ENCODE measurements at places on chromosomes 3 and 15. TPM values are rescaled to one million over a fixed set of nuclear protein-coding genes. Genes with fewer than 3 reads are reported as not detected.

Gene CELSR3
- total RNA-seq, result 3.4 TPM

- DNase-seq, result no peak
- no peak overlapping the region for H3K27ac ChIP-seq
- H3K4me1 ChIP-seq, result no peaks in the 10 kb centered on the region
- no peaks in the 10 kb centered on the region for H3K36me3 ChIP-seq
- H3K4me3 ChIP-seq, result no peak overlapping the region
Measured at GRCh38 chr15:42133886-42134502, 22.4 kb downstream of the PLA2G4F start.

DNA sequence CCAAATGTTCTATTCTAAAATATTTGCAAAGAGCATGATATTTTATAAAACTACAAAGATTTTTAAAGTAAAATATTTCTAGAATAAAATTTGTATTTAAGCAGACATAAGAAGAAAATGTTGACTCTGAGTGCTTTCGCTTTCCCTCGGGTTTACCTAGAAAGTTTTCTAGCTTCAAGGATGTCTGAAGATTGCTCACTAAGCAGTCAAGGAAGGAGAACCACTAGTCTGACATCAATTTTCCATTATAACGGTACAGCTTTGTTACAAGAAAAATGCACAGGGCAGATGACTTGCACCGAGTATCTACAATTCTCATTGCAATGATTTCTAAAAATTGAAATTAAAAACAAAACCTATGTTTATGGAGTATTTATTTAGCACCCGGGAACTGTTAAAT lies 14.2 kb downstream of the GPR15 start:
- H3K27ac ChIP-seq, result no peak overlapping the region
- H3K4me1 ChIP-seq, result no peaks in the 10 kb centered on the region
- no peaks in the 10 kb centered on the region for H3K27me3 ChIP-seq
- no peaks in the 10 kb centered on the region for H3K36me3 ChIP-seq
- H3K4me3 ChIP-seq, result no peak overlapping the region

Gene GOLGA6L7
- not detected for total RNA-seq

DNA sequence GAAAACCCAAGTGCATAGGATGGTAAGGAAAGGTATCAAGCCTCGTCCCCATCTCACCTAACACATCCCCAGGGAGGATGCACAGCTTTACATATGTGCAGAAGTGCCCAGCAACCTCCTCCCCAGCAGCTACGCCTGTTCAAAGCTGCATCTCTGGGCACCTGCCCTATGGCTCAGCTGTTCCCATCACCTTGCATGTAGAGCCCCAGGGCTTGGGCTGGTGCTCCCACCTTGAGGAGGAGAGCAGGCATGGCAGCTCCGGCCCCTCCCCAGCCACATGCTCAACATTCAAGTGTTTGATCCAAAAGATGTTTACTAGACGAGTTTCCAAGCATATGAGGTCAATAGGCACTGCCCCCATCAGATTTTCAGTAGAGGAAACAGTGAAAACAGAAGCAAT lies 173.5 kb downstream of the ATP10A start:
- H3K27ac ChIP-seq, result no peak overlapping the region
- H3K4me3 ChIP-seq, result no peak overlapping the region
- H3K27me3 ChIP-seq, result no peaks in the 10 kb centered on the region
- peak; percentile 4 for DNase-seq
- no peaks in the 10 kb centered on the region for H3K4me1 ChIP-seq

Gene ATP8B4
- 34.9 TPM for total RNA-seq

Gene SNX22
- total RNA-seq, result not detected

GRCh38 chr3:129619726-129620162 lies 13.3 kb upstream of the PLXND1 start:
- no peak for DNase-seq
- H3K4me1 ChIP-seq, result peaks cover 13% of the 10 kb centered on the region
- H3K4me3 ChIP-seq, result no peak overlapping the region
- no peaks in the 10 kb centered on the region for H3K36me3 ChIP-seq
- H3K27me3 ChIP-seq, result no peaks in the 10 kb centered on the region

DNA sequence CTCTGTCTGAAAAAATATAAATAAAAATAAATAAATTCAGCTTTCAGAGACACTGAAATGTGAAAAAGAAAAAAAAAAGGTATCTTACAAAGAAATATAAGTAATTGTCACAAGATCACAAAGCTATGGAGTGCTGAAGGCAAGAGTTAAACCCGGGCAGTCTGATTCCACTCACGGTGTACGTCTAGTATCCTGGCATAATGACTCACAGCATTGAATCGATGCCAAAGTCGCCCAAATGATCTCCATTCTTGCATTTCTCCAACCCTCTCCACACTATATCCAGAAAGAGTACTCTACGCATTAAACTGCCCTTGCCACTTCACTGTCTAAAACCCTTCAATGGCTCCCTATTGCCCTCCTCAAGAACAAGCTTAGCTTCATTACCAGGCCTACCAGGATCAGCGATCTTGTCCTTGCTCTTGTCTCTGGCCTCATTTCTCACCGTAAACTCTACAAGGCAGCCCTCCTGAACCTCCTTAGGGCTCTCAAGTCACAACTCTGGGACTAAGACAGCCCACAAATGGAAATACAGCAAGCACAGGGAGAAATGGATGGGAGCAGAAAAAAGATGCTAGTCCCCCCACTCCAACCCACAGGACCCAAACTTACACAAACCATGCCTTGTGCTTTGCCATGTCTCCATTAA lies 7.7 kb downstream of the SUCLG2 start:
- H3K36me3 ChIP-seq, result no peaks in the 10 kb centered on the region
- H3K4me3 ChIP-seq, result no peak overlapping the region
- H3K27ac ChIP-seq, result no peak overlapping the region
- H3K27me3 ChIP-seq, result no peaks in the 10 kb centered on the region
- no peak for DNase-seq

GRCh38 chr3:55579496-55579895 lies 92.4 kb upstream of the WNT5A start:
- no peaks in the 10 kb centered on the region for H3K27me3 ChIP-seq
- H3K4me3 ChIP-seq, result no peak overlapping the region
- peak overlapping the region; percentile 50 for H3K27ac ChIP-seq
- H3K36me3 ChIP-seq, result no peaks in the 10 kb centered on the region
- peaks cover 4% of the 10 kb centered on the region for H3K4me1 ChIP-seq

GRCh38 chr3:25907081-25907480 lies 117.2 kb downstream of the OXSM start:
- no peaks in the 10 kb centered on the region for H3K4me1 ChIP-seq
- no peaks in the 10 kb centered on the region for H3K36me3 ChIP-seq
- H3K27ac ChIP-seq, result no peak overlapping the region
- DNase-seq, result no peak
- H3K4me3 ChIP-seq, result no peak overlapping the region
- H3K27me3 ChIP-seq, result no peaks in the 10 kb centered on the region

- H3K27ac ChIP-seq, result no peak overlapping the region
- no peaks in the 10 kb centered on the region for H3K4me1 ChIP-seq
- no peak overlapping the region for H3K4me3 ChIP-seq
Measured at GRCh38 chr3:44992555-44993470, 16.8 kb downstream of the EXOSC7 start.

DNA sequence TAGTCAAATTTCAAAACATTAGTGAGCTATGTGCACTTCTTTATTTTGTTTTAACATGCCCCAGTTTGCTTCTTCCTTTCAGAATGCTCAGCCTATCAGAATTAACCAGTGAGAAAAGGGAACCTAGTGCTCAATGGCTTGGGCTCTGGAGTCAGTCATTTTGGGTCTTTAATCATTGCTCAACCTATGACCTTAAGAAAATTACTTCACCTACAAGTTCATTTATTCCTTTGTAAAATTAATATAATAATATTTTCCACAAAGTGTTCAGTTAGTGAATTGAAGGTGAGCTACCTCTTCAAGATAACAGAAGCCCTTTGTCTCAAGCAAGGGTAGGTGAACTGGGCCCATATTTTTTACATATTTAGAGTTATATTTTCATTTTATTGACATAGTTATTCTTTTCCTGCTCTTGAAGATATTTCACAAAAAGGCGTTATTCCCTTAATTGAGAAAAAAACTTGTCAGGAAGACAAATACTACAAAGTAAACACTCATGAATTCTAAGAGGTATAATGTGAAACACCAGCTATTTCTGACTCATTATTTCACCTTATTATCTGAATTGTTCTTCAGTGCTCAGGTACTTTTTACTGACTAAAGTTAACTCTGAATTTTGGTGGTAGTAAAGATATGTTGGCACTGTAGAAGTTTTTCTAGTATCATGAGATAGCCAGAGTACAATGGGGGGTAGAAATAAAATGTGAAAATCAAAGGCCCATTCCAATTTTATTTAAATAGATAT lies 415.5 kb downstream of the NAALADL2 start:
- H3K36me3 ChIP-seq, result no peaks in the 10 kb centered on the region
- no peaks in the 10 kb centered on the region for H3K27me3 ChIP-seq
- H3K4me3 ChIP-seq, result no peak overlapping the region
- H3K4me1 ChIP-seq, result no peaks in the 10 kb centered on the region
- DNase-seq, result no peak

- H3K27ac ChIP-seq, result no peak overlapping the region
- H3K36me3 ChIP-seq, result no peaks in the 10 kb centered on the region
- no peak overlapping the region for H3K4me3 ChIP-seq
- no peaks in the 10 kb centered on the region for H3K27me3 ChIP-seq
Measured at GRCh38 chr3:111650378-111651275, 55.5 kb upstream of the ZBED2 start.

DNA sequence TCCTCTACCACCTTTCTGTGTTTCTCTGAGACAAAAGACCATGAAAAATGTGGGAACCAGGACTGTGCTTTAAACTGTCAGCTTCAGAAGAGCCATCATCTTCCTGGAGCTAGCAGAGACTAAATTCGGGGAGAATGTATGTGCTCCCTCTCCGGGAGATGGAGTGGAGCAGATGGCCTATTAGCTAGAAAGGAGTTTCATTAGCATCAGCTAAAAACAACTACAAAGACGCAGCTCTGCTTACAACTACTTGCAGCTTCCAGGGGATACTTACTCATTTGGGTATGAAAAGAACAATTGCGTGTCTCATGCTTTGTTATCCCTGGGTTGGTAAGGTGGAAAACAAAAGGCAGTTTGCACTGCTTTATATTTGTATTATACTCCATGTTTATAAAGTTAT lies 159.6 kb downstream of the MFSD1 start:
- DNase-seq, result no peak
- H3K36me3 ChIP-seq, result no peaks in the 10 kb centered on the region
- H3K4me1 ChIP-seq, result no peaks in the 10 kb centered on the region
- no peak overlapping the region for H3K27ac ChIP-seq
- no peak overlapping the region for H3K4me3 ChIP-seq

DNA sequence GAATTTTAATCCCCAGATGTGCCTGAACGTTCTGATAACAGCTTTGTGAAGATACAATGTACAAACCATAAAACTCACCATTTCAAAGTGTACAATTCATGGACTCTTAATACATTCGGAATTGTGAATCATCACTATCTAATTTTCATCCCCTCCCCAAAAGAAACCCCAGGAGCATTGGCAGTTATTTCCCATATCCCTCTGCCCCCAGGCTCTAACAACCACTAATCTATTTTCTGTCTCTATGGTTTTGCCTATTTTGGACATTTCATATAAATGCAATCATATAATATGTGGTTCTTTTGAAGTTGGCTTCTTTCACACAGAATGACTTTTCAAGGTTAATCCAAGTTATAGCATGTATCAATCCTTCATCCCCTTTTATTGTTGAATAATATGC lies 25.3 kb downstream of the PRICKLE2 start:
- H3K27me3 ChIP-seq, result no peaks in the 10 kb centered on the region
- no peak overlapping the region for H3K4me3 ChIP-seq
- no peak overlapping the region for H3K27ac ChIP-seq
- DNase-seq, result no peak
- no peaks in the 10 kb centered on the region for H3K36me3 ChIP-seq

GRCh38 chr15:47959617-47960413 lies 161.0 kb upstream of the SLC24A5 start:
- H3K4me1 ChIP-seq, result no peaks in the 10 kb centered on the region
- H3K27ac ChIP-seq, result no peak overlapping the region
- H3K27me3 ChIP-seq, result no peaks in the 10 kb centered on the region
- no peaks in the 10 kb centered on the region for H3K36me3 ChIP-seq
- no peak for DNase-seq
- no peak overlapping the region for H3K4me3 ChIP-seq

- H3K36me3 ChIP-seq, result no peaks in the 10 kb centered on the region
- no peak overlapping the region for H3K27ac ChIP-seq
- H3K4me3 ChIP-seq, result no peak overlapping the region
- no peaks in the 10 kb centered on the region for H3K4me1 ChIP-seq
- DNase-seq, result no peak
- no peaks in the 10 kb centered on the region for H3K27me3 ChIP-seq
Measured at GRCh38 chr3:64673159-64673715, 14.6 kb downstream of the ADAMTS9 start.

- H3K27ac ChIP-seq, result no peak overlapping the region
- no peak for DNase-seq
- no peaks in the 10 kb centered on the region for H3K27me3 ChIP-seq
- no peaks in the 10 kb centered on the region for H3K36me3 ChIP-seq
Measured at GRCh38 chr3:72232777-72233176, 447.8 kb upstream of the PROK2 start.

- H3K36me3 ChIP-seq, result no peaks in the 10 kb centered on the region
- no peak for DNase-seq
- peak overlapping the region; percentile 89 for H3K27ac ChIP-seq
- no peaks in the 10 kb centered on the region for H3K27me3 ChIP-seq
Measured at GRCh38 chr3:193593668-193594030, 641 bp downstream of the OPA1 start.

DNA sequence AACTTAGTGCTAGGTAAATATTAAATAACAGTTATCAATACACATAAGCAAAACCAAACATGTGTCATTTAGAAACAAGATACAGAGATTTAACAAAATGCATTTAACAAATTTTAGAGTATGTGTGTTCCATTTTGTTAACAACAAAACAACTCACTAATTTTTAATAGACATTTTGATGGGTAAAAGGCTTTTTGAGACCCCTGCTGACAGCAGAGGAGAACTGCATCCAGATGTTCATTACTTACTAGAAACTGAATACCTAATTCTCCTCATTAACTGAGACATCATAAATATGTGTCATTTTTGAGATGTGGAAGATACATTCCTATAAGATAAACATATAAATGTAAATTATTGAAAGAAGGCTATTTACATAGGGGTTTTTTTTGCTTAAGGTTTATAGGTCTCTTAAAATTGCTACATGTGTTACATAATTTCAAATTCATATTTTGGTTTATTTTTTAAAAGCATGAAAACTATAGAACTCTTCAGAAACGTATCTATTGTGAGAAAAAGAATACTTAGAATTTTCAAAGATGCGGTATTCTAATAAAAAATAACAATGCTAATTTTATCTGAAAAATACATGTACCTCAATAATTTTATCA lies 1009.8 kb downstream of the TUSC7 start:
- H3K36me3 ChIP-seq, result no peaks in the 10 kb centered on the region
- no peak overlapping the region for H3K4me3 ChIP-seq
- H3K27me3 ChIP-seq, result no peaks in the 10 kb centered on the region
- no peak for DNase-seq
- no peaks in the 10 kb centered on the region for H3K4me1 ChIP-seq
- no peak overlapping the region for H3K27ac ChIP-seq

GRCh38 chr15:38894243-38894948 lies 329.8 kb upstream of the RASGRP1 start:
- no peaks in the 10 kb centered on the region for H3K27me3 ChIP-seq
- H3K4me3 ChIP-seq, result no peak overlapping the region
- no peaks in the 10 kb centered on the region for H3K36me3 ChIP-seq
